Activated CD4-positive, alpha-beta memory T cell treated with anti-CD3 and anti-CD28 coated beads for 36 hours (primary cell): ENCODE measurements at places on chromosomes 6 and 20.

DNA sequence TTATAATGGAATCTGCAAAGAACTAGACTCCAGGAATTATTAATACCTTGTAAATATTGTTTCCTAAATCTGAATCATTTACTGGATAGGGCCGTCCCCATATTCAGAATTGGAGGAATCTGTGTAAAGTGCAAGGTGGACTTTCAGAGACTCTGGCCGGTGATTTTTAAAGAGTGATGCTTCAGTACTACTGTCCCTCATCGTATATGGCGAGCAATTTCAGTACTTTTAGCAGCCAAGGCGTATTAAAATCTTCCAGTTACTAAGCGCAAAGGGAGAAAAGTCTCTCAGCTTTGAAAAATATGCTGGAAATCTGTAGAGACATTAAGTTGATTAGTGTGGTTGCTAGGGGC lies 483 bp downstream of the SMIM26 start:
- no peak for DNase-seq
- peak overlapping the region; percentile 91 for H3K27ac ChIP-seq
- H3K4me1 ChIP-seq, result peaks cover 15% of the 10 kb centered on the region
- H3K4me3 ChIP-seq, result peak overlapping the region; percentile 90
- H3K27me3 ChIP-seq, result no peaks in the 10 kb centered on the region

DNA sequence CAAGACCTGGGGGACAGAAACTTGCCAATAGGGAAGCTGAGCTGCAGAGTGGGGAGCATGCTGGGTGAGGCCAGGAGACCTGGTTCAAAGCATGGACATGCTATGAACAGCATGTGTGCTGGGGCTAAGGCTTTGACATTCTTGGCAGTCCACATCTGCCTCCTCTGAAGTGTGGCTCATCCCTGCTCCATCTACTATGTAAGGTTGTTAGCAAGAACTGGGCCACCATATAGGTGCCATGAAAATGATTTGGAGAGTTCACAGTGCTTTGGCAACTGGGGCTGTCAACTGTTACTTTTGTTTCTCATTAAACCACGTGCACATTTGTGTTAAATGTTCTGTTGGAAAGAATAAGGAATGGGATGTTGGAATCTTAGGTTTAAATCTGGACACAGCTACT lies 311.1 kb downstream of the CDC5L start:
- no peaks in the 10 kb centered on the region for H3K27me3 ChIP-seq
- no peaks in the 10 kb centered on the region for H3K36me3 ChIP-seq
- H3K4me3 ChIP-seq, result no peak overlapping the region
- H3K4me1 ChIP-seq, result peaks cover 18% of the 10 kb centered on the region

DNA sequence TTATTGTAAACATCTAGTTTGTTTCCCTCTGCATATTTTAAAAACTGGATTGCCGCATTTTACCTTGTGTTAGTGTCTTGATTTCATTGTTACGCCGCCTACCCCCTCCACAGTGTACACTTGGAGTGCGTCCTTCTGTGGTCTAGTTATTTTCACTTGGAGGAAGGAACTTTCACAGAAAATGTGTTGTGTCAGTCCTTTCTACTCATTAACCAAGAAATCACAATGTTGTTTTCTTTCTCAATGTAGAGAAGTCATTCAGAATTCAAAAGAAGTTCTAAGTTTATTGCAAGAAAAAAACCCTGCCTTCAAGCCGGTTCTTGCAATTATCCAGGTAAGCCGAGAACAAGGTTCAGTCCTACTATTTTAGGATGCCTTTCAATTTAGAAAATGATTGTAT lies 10.3 kb downstream of the MTHFD1L start:
- no peak overlapping the region for H3K4me3 ChIP-seq
- H3K36me3 ChIP-seq, result peaks cover 38% of the 10 kb centered on the region
- H3K27ac ChIP-seq, result no peak overlapping the region
- no peaks in the 10 kb centered on the region for H3K27me3 ChIP-seq
- DNase-seq, result no peak

GRCh38 chr20:46246559-46246958 lies 61.7 kb downstream of the CDH22 start:
- H3K4me1 ChIP-seq, result peaks cover 4% of the 10 kb centered on the region
- H3K27me3 ChIP-seq, result peaks cover 51% of the 10 kb centered on the region
- peak; percentile 18 for DNase-seq
- no peak overlapping the region for H3K4me3 ChIP-seq

DNA sequence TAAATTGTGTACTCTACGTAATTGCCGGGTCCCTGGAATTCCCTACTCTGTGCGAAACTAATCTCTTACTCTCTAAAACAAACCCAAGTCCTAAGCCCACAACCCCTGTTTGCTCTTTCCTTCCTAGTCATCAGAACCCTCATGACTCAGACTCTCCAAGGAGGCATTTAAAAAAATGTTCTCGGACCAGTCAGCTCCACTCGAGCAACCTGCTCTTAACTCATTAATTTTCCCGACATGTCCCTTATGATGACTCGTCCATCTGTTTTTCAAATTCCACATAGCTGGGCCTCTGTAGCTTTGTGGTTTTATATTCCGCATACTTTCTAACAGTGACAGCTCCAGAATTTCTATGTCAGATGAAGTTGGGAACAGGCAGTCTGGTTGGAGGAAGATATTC lies 2.6 kb upstream of the MUC22 start:
- H3K27ac ChIP-seq, result no peak overlapping the region
- peaks cover 17% of the 10 kb centered on the region for H3K4me1 ChIP-seq

DNA sequence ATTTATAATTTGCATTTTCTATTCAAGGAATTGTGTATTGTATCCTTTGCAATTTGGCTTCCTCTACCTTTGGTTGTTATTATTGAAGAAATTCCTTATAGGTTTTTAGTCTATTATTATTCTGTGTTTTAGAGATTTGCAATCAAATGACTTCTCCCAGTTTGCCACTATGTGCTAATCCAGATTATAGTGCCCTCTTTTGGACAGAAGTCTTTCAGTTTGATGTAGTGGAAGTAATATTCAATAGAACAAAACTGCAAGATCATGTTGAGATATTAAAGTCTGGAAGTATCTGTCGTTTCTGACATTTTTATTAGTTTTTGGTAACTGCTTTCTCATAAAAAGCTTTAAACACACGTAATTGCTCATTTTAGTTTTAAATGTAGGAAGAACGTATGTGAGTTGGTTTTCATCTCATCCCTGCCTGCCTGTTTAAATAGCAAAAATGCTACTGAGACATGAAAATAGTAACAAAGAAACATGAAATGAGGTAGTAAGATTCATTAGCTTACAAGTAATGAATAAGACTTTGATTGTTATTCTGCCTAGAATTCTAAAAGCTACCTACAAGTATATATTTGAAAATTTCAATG lies 72.8 kb downstream of the RTN4IP1 start:
- H3K27me3 ChIP-seq, result no peaks in the 10 kb centered on the region
- H3K36me3 ChIP-seq, result peaks cover 50% of the 10 kb centered on the region

DNA sequence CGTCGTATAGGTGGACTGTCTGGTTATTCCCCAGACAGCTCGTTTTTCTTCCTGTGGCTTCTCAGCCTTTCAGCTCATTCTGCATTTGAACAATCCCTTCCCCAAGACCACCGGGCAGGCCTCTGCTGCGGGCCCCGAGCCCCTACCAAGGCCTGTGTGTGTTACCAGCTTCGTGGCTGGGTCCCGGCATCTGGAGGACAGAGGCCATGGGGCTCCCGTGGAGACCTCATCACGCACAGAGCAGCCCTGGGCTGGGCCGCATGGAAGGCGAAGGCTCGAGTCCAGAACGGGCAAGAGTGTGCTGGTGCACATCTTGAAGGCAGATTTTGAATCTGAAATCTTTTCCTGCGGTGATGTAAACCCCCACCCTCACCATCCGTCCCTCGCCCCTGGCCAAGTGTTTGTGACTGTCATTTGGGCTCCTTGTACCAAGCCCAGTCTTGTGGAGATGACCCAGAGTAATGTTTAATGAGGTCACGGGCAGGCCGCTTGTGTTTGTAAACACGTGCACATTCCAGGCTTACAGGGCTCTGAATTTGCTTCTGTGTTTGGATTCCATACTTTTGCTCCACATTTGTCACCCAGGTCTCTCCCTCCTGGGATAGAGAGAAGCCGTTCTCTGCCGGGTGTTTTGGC lies 119.6 kb downstream of the CDH4 start:
- H3K4me1 ChIP-seq, result no peaks in the 10 kb centered on the region
- DNase-seq, result no peak
- no peaks in the 10 kb centered on the region for H3K27me3 ChIP-seq
- no peak overlapping the region for H3K27ac ChIP-seq

- H3K27ac ChIP-seq, result no peak overlapping the region
- H3K36me3 ChIP-seq, result peaks cover 28% of the 10 kb centered on the region
- H3K4me1 ChIP-seq, result no peaks in the 10 kb centered on the region
- no peak overlapping the region for H3K4me3 ChIP-seq
Measured at GRCh38 chr20:63594043-63594561, 20.1 kb upstream of the HELZ2 start.

GRCh38 chr20:39878320-39878719 lies 810.7 kb downstream of the MAFB start:
- no peak overlapping the region for H3K27ac ChIP-seq
- no peaks in the 10 kb centered on the region for H3K27me3 ChIP-seq
- no peaks in the 10 kb centered on the region for H3K4me1 ChIP-seq

GRCh38 chr20:16528078-16528477 lies 45.2 kb downstream of the KIF16B start:
- peaks cover 31% of the 10 kb centered on the region for H3K36me3 ChIP-seq
- no peaks in the 10 kb centered on the region for H3K4me1 ChIP-seq
- no peak for DNase-seq
- H3K27ac ChIP-seq, result no peak overlapping the region

DNA sequence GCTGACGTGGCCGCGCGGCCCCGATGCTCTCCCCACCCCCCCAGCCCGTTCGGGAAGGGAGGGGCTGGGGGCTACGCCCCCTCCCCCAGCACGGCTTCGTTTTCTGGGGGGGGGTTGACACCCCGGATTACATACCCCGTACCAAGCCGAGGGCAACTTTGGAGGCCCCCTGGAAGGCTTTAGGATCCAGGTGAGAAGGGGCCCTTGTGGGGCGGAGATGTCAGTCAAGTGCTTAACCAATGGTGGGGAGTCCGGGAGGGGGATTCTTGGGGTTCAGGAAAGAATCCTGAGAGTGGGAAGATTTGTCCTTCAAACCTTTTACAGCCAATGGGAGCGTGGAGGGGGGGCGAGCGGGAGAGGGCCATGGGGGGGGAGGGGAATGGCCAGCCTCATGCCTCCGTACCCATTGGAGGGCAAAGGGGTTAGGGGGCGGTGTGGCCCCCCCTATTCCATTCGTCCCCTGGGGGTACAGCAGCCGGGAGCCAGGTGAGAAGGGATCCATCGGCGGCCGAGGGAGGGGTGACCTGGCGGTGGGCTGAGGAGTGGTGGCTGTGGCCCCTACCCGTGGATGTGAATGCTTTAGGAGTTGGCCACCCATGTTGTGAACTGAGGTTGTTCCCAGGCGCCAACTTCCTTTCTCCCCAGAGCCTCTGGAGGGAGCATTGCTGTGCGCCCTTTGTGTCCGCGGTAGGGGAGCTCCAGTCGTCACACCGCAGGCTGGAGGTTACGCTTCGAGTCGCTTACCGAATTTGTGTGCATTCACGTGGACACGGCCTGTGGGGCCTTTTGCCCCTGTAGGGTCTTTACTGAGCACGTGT lies 682 bp downstream of the BRD2 start:
- peaks cover 51% of the 10 kb centered on the region for H3K36me3 ChIP-seq
- H3K4me3 ChIP-seq, result peak overlapping the region; percentile 98
- peak; percentile 82 for DNase-seq
- no peaks in the 10 kb centered on the region for H3K27me3 ChIP-seq

DNA sequence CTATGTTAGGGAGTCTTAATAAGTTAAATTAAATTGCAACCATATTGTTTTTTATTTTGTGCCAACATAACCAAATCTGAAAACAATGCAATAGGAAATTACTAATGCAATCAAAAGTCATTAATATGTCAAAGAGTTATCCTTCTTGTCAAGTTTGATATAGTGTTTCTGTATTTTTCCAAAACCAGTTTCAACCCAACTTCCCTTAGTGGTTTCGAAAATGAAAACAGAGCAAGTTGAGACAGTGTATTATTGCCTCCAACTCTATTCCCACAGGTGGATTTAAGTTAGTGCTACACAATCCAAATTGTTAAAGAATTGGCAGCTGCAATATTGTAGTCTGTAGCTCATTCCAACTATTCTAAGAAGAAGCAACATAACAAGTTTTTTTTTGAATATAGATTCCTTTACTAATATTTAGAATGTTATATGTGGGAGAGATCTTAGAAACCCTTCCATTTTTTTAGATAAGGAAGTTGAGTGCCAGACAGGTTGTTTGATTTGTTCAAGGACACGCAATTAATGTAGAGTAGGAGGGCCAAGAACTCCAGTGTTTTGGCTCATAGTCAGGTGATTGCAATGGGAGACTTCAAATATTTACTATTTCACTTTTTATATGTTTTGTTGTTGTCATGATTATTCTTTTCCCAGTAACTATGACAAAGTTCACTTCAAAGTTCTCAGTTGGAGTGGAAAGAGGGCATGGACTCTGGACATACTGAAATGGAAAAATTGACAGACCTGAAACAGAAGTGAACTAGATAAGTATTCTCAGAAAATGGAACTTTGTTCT lies 282.4 kb upstream of the HSF2 start:
- H3K4me3 ChIP-seq, result no peak overlapping the region
- no peak overlapping the region for H3K27ac ChIP-seq
- DNase-seq, result no peak
- H3K36me3 ChIP-seq, result no peaks in the 10 kb centered on the region
- no peaks in the 10 kb centered on the region for H3K4me1 ChIP-seq
- H3K27me3 ChIP-seq, result no peaks in the 10 kb centered on the region

GRCh38 chr6:109962271-109962670 lies 15.8 kb upstream of the GPR6 start:
- H3K4me3 ChIP-seq, result no peak overlapping the region
- no peak for DNase-seq
- H3K4me1 ChIP-seq, result no peaks in the 10 kb centered on the region

DNA sequence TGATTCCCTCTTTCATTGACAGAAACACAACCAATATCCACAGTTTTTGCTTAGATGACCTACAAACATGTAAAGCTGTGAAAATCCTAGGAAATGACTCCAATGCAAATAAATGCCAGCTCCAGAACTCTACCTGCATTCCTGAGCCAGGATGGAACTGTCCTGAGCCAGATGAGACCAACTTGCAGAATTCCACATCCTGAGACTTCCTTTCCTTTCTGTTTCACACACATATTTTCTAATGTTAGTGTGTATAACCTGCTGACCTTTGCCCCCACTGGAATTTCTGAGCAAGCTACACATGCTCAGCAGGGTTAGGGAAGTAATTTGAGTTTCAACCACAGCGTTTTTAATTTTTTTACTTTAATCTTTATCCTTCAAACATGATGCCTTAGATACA lies 69.6 kb upstream of the ADGRF1 start:
- no peak overlapping the region for H3K27ac ChIP-seq
- H3K27me3 ChIP-seq, result peaks cover 5% of the 10 kb centered on the region
- H3K4me1 ChIP-seq, result no peaks in the 10 kb centered on the region

DNA sequence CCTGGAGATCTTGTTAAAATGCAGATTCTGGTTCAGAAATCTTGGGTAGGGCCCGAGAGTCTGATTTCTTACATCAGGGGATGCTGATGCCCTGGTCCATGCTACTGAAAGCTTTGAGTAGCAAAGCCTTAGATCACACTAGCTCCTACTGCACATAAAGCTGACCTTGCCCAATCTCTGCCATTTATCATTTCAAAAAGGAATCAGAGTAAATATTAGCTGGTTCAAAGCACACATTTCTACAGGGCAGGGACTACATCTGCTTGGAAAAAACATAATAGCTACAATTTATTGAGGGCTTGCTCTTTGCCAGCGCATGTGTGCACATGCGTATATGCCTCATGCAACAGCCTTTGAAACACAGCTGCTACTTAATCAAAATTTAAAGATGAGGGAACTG lies 440.4 kb upstream of the ARID1B start:
- H3K27me3 ChIP-seq, result no peaks in the 10 kb centered on the region
- H3K4me3 ChIP-seq, result no peak overlapping the region
- H3K27ac ChIP-seq, result no peak overlapping the region
- no peak for DNase-seq
